ENCODE measurements at places on chromosomes 6 and 20.
A peak's percentile ranks its signal among the peaks of the same experiment; 100 is the strongest.

GRCh38 chr6:127618729-127619128 lies 41.8 kb downstream of the C6orf58 start:
- no peak for DNase-seq

GRCh38 chr6:77010931-77011542 lies 452.3 kb downstream of the HTR1B start:
- no peak for DNase-seq

GRCh38 chr6:122853259-122853995 lies 64.4 kb downstream of the SMPDL3A start:
- peak; percentile 90 for DNase-seq

DNA sequence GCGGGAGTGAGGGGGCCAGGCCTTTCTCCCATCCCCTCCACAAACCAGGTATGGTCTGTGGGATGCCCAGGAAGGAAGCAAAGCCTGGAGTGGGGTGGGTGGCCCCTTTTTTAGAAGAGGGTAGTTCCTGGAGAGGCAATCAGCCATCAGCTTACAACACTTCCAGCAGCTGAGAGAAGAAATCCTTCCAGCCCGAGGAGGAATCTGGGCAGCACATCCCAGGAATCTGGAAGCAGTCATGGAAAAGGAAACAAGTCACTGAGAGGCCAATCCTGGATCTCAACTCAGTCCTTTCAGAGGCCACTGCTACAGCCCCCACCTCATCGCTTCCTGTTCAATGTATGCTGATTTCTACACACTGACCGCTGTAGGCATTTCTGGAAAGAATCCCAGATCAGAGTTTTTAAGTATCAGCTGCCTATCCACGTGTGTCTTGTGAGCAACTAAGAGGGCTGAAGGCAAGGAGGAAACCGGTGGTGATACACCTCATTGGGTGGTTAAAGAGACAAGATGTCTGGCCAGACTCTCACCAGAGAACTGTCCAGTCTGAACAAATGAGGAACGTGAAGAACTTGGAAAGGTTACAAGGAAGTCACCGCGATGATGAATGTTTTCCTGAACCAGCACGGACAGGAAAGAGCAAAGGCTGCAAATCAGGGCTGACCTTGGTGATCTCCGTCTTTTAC lies 92.9 kb upstream of the SHLD1 start:
- DNase-seq, result peak; percentile 62

DNA sequence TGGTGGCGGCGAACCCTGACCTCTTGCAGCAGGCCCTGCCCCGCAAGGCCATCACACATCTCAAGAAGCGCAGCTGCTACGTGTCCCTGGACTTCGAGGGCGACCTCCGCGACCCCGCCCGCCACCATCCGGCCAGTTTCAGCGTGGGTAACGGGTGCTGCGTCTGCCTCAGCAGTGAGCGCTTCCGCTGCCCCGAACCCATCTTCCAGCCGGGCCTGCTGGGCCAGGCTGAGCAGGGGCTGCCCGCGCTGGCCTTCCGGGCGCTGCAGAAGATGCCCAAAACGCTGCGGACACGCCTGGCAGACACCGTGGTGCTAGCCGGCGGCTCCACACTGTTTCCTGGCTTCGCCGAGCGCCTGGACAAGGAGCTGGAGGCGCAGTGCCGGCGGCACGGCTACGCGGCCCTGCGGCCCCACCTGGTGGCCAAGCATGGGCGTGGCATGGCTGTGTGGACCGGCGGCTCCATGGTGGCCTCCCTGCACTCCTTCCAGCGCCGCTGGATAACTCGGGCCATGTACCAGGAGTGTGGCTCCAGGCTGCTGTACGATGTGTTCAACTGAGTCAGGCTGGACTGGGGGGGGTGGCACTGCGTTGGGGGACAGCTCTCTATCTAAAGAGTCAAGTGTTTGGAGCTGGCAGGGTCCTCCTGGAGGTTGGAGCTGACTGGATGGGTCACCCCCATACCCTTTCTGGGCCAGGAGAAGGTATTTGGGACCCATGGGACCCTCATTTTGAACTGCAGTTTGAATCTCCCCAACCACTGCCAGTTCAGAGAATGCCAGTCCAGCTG lies 1.1 kb downstream of the ACTL10 start:
- DNase-seq, result peak; percentile 57

DNA sequence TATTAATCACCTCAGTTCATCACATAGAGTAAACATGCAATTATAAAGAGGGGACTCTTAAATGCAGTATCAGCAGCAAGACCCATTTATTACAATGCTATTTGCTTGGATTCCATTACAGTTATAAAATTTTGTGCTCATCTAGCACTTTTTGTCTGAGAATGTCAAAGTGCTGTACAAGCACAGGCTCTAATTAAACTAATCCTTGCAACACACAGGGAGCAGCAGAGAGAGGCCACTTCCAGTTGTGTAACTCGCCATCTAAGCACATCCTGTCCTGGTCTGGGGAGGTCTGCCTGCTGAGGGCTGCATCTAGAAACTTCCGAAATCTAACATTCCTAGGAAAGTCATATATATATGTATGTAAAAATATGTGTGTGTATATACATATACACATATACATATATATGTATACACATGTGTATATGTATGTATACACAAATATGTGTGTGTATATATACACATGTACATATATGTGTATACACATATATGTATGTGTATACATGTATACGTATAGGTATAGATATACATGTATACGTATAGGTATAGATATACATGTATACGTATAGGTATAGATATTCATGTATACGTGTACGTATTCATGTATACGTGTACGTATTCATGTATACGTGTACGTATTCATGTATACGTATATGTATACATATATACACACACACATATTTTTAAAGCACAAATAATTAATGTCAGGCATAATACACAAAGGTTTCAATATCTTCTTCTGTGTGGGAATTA lies 136.4 kb upstream of the JARID2 start:
- peak; percentile 32 for DNase-seq

DNA sequence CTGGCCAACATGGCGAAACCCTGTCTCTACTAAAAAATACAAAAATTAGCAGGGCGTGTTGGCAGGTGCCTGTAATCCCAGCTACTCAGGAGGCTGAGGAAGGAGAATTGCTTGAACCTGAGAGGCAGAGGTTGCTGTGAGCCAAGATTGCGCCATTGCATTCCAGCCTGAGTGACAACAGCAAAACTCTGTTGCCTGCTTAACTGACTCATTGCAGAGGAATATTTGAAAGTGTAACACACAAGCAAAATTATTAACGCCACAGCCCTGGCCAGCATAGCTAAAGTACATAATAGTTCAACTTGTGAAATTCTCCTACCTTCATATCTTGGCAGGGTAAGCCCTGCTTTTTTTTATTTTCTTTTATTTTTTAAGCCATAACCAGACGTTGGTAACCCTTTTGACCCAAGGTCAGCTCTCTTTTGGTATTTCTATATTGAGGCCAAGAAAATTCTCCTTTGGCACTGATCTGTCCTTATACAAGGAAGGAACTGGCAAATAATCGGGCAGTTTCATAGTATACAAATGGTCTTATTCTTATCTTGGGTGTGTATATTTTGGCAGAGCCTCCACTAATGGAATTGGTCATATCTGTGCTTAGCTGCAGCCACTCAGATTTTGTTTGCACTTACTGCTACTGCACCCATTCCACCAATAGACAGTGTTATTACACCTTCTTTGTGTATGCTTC lies 4.0 kb upstream of the ADGRF5 start:
- DNase-seq, result no peak

- no peak for DNase-seq
Measured at GRCh38 chr20:41320441-41320840, 2.9 kb upstream of the ZHX3 start.

GRCh38 chr20:47454298-47455132 lies 47.2 kb upstream of the NCOA3 start:
- DNase-seq, result no peak

GRCh38 chr6:89793586-89793985 lies 26.0 kb downstream of the MDN1 start:
- DNase-seq, result peak; percentile 52

- DNase-seq, result no peak
Measured at GRCh38 chr20:6685181-6685582, 82.3 kb upstream of the BMP2 start.

DNA sequence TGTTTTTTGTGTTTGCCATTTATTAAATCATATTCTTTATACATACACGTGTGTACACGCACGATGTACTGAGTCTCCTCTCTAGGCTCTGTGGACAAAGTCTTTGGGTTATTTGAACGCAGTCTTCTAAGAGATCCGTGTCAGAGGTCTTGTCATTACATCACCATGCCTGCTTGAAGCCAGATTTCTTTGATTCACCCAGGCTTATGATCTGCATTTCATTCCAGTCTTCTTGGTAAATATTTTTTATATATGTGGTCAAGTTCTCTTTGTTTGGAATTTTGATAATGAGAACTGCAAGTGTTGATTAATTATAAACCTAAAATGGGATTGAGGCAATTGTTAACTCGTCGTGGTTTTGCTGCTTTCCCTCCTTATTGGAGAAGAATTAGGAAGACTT lies 34.6 kb downstream of the KCNS1 start:
- no peak for DNase-seq

DNA sequence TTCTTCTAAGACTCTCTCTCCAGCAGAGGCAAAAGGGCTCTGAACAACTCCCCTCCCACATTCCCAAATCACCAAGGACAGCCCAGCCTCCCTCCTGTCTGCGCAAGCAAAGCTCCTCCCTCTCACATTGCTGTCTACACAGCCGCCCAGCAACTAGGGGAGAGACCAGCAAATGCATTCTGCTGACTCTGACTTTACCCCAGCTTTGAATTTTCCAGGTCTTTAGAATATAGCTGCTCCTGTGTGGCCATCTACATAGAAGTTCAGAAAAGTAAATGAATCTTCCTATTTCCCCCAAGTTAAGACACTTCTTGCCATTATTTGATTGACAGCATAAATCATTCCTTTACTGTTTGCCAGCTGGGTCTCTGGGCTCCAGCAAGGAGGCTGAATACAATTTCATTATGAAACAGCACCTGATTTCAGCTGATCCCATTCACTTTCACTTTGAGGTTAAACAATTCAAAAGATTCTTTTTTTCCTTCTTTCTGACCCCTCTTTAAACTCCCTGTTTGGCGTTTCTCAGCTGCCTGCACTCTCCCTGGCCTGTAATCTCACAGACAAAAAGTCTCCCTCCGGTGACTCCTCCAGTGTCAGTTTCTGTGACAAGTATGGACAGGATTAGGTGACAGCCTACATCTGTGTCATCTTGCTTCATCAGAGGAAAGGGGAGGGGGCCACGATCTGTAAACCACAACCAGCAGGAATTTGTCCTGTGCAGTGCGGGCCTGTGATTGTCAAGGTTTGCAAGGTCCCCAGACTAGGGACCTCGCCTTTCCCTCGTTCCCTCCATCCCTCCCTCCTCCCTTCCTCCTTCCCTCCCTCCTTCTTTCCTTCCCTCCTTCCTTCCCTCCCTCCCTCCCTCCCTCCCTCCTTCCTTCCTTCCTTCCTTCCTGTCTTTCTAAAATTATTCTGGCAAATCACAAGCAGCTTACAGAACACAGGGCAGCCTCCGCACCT lies 205.6 kb upstream of the RIN2 start:
- no peak for DNase-seq

GRCh38 chr6:52503851-52504781 lies 72.7 kb downstream of the TRAM2 start:
- no peak for DNase-seq

DNA sequence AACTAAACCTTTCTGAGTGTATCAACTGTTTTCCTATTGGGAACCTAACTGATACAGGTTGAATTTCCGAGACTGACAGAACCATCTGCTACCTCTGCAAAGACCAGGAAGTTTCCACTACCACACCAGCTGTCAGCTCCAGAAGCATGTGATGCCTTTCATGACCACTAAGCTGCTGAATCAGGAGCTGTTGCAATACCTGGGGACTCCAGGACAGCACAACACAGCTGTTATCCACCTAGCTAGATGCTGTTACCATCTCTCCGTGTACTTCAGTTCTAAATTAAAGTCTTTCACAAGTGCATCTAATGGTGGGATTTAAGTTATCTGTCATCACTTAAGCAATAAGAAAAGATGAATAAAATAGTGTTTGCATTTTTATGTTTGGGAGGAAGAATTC lies 158.2 kb upstream of the IMPG1 start:
- peak; percentile 9 for DNase-seq

- DNase-seq, result no peak
Measured at GRCh38 chr20:62733526-62733842, 24.8 kb downstream of the NTSR1 start.

DNA sequence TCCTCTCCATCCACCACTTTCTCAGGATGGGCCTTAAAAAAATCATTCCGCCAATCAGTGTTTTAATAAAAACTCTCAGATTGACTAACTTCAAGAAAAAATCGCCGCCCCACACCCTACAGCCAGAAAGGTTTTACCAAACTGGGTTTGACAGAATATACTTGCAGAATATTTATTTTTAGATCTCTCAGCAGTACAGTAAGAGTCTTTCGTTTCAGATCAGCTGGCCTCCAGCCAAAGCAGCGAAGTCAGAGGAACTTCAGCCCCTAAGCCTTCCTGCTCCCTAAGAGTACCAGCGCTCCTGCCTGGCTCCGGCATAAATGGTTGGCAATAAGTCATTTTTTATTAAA lies 24.7 kb downstream of the TBC1D7 start:
- peak; percentile 65 for DNase-seq

DNA sequence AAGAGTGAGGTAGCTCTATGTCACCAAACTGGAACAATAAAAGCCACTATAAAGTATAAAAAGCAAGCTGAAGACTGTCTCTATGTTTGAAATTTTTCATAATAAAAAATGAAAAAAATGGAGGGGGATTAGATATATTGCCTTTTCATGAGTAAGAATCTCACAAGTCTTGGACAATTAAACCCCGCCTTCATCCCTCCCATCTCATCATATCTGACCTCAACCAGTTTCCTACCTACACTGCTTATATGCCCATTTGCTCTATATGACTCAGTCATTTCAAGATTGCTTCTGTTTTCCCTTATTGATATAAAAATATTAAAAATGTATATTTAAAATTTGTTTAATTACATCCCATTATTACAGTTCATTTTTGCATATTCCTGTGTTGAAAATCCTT lies 2.9 kb upstream of the TRIM39 start:
- DNase-seq, result no peak

GRCh38 chr6:83601119-83601518 lies 88.8 kb downstream of the PRSS35 start:
- no peak for DNase-seq

- DNase-seq, result no peak
Measured at GRCh38 chr6:141587482-141588266, 545.1 kb upstream of the GJE1 start.

Measured in MV-4-11 (cell line).